ENCODE measurements at places on chromosomes 2 and 18.

DNA sequence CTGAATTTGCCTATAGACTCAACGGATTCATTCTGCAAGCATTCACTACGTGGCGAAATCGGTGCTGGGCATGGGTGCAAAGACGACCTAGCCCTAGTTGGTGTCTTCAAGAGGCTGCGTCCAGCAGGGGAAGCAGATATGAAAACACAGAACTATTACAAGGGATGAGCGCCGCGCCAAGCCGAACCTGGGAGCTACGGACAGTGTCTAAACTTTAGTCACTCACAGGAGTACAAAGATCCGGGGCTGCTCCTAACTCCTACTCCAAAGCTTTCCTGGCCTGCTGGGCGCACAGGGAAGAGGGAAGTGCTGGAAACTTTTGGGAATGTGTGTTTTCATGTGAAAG is 732 bp upstream of the ANXA4 start:
- peak; percentile 35 for DNase-seq

DNA sequence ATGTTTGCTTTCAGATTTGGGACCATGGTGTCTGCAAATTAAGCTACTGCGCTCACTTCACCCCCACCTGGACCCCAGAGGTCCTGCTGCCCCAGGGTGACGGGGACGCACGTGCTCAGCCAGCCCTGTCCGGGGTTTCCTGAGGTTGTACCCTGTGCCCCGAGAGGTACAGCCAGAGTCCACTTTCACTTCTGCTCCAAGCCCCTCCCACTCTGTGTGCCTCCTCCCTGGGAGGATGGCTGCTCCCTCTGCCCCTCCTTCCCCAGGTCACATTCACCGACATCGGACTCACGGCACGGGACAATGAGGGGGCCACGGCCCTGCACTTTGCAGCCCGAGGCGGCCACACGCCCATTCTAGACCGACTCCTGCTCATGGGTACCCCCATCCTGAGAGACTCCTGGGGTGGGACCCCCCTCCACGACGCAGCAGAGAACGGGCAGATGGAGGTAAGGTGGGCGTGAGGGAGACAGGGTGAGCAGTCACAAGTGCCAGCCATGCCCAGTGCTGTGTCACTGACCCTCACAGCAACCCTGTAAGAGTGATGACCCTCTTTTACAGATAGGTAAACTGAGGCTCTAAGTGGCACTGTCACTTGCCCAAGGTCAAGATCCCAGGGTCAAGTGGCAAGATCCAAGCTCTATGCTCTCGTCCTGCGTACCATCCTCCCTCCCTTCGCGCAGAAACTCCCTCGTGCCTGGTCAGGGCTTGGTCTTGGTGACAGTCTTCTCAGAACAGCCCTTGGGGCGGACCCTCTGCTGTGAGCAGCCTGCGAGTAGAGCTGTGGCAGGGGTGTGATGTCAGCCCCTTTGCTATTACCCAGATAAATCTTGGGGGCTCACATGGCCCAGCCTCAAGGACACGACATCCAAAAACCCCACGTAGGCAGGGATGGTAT is 7.6 kb downstream of the ESPNL start:
- no peak for DNase-seq

GRCh38 chr2:46053564-46053963 is 243.6 kb upstream of the EPAS1 start:
- no peak for DNase-seq

- DNase-seq = no peak
These were observed 21.5 kb downstream of the IL1RN start for GRCh38 chr2:113148606-113149552.

DNA sequence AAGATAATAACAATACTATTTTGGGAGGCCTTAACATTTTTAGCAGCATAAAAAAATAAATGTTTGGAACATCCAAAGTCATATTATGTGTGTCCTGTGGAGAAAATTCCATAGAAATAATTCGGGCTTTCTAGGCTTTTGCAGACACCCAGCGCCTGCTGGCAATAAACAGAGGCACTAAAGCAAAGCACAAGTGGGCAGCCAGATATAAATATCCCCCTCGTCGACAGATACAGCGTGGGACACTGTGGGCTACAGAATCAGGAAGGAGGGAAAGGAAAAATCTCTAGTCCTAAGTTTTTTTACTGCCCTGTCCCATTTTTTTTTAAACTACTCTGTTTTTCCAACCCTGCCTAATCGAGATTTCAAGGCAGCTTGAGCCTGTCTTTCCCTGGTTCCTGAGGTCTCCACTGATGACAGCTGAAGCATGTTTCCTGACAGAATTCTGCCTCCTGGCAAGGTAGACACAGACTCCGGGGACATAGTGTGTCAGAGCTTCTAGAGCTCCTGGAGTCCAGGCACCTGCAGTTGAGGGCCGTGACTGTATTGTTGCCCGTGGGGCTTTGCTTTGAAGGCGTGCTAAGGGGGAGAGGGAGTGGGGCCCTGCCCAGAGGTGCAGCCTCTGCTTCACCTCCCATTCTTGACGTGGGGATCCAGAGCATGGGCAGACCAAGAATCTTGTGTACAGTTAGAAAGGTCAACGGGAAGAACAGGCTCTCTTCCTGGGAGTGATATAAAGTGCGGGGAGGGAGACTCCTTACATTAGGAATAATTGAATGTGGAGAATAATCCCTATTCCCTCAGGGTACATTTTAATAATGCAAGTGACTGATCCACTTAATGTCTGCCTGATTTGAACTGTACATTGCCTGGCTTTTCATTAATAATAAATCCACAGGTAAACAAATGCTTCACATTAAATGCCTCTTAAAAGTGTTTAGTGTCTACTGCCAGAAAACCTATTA is 232.3 kb downstream of the DCC start:
- no peak for DNase-seq

GRCh38 chr2:229416116-229416694 is 145.1 kb upstream of the PID1 start:
- DNase-seq = no peak

- DNase-seq = no peak
These were observed 54.1 kb upstream of the MEX3C start for GRCh38 chr18:51251625-51252024.

DNA sequence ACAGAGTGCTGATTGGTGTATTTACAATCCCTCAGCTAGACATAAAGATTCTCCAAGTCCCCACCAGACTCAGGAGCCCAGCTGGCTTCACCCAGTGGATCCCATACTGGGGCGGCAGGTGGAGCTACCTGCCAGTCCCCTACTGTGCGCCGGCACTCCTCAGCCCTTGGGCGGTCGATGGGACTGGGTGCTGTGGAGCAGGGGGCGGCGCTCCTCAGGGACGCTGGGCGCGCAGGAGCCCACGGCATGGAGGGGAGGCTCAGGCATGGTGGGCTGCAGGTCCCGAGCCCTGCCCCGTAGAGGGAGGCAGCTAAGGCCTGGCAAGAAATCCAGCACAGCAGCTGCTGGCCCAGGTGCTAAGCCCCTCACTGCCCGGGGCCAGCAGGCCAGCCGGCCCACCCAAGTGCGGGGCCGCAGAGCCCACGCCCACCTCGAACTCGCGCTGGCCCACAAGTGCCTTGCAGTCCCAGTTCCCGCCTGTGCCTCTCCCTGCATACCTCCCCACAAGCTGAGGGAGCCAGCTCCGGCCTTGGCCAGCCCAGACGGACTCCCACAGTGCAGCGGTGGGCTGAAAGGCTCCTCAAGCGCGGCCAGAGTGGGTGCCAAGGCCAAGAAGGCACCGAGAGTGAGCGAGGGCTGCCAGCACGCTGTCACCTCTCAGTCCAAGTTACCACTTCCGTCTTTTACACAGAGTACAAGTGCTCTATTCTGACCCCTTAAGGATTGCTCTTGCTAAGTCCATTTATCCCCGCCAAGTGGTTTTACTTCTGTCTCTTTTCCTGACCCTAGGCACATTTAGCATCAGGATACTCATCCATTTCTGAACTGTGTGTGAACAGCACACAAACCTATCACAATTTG is 1.7 kb upstream of the RPE start:
- DNase-seq = no peak

DNA sequence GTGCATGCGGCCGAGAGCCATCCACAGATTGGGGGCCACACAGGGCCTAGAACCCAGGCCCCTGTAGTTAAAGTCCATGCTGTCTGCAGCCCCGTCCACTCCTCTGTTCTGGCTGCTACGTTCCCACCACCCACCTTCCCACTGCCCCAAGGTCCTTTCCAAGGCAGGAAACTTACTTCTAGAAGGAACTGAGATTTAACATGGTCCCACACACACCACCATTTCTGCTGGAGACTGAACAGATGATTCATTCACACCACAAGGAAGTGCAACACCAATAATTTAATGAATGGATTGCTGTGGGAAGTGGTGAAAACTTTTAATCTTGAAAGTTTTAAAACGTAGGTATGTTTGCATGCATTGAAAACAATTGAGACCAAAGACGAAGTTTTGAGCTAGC is 95.2 kb downstream of the LBH start:
- no peak for DNase-seq

GRCh38 chr18:74742573-74743243 is 145.0 kb downstream of the ZNF407 start:
- DNase-seq = no peak

DNA sequence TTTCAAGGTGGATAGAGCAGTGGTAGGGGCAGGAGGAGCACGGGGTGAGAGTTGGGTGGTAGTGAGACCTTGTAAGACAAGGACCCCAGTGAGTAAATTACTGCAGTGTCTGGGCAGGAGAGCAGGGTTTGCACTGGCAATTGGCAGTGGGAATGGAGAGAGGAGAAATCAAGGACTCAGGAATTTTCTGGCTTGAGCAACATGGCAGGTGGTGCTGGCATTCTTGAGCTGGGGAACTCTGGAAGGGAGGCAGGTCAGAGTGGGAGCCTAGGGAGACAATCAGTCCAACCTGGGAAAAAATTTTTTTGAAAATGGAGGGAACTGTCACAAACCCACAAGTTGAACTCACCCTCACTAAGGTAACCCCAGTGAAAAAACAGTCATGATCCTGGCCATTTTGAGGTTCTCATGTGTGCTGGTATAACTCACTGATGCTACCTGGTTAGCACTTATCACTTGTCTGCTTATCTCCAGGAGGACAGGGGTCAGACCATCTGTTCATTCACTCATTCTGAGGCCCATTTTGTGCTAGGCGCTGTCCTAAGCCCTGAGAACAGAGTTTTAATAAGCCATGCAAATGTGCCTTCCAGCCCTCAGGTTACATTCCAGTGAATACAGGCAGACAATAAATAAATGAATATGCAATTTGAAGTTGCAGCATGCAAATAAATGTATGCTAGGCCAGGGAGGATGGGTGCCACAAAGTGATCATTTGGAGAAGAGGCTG is 92.2 kb upstream of the SEC11C start:
- no peak for DNase-seq

DNA sequence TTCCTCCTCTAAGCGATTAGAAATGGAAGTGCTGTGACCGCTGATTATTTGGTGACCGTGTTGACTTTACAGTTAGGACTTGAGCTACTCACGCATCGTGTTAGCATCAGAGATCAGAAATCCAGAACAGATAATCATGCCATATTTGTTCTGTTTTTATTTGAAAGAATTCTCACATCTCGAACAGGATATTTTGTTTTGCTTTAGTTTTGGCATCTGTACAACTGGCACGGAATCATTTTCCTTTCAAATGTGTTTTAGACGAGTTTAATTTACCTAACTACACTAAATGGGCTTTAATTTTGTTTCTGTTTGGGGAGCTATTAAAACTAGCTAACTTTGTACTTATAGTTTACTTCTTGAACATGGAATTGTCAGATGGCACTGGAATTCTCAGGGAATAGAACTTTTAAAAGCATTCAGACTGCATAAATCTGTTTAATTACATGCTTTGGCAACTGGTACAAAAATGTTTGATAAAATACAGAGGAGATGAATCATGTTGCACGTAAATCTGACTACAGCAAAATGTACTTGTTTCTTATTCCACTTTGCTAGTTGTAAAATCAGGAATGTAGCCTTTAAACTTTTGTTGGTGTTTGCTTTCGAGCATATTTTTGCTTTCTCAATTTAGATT is 1.4 kb downstream of the ITPRID2 start:
- peak; percentile 31 for DNase-seq

DNA sequence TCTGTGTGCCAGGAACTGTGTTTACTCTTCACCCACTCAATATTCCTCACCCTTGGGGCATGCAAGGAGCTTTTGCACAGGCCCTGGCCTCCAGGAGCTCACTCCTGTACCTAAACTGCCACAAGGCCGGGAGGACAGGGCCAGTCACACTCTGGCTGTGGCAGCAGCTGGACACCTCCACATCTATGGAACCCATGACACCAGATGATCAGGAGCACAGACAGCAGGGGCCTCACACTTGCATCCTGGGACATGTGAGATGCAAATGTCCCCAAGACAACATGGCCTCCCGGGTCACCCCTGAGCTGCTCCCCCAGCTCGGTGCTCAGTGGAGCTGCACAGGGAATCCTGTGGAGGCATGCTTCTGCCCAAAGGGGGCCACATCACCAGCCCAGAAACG is 61.8 kb upstream of the SLC66A3 start:
- DNase-seq = no peak

GRCh38 chr18:31247574-31248199 is 70.3 kb upstream of the DSG1 start:
- DNase-seq = no peak

GRCh38 chr2:217826991-217827390 is 175.8 kb downstream of the TNS1 start:
- no peak for DNase-seq

GRCh38 chr18:45589356-45590035 is 25.8 kb upstream of the SLC14A2 start:
- peak; percentile 75 for DNase-seq

DNA sequence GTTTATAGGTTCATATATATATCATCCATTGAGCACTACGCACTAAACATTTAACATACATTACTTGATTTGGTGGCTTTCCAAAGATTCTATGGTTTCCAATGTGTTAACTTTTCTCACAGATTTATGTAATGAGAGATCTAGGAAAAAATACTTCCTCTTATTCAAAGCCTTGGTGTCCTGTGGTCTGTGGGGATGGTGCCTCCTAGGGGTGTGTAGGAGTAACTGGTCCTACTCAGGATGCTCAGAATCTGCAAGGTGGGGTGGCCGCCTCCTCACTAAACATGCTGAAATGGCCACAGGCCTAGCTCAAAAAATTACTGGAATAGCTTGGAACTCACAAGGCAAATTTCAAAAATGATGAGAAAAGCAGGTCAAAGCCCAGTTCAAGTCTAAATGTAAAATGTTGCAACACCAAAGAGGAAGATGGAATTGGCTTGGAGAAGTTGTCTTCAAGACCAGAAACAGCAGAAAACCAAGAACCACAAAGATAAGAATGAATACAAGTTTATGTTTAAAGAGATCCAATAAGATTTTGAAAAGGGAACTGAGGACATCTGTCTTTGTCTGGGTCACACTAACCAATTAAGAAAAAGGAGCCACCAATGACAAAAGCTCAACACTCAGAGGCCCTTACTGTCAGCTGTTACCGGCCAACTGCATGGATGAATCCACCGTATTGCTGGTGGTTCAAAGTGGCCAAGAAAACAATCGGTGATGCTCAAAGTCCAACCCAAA is 11.5 kb downstream of the GPR55 start:
- DNase-seq = no peak

DNA sequence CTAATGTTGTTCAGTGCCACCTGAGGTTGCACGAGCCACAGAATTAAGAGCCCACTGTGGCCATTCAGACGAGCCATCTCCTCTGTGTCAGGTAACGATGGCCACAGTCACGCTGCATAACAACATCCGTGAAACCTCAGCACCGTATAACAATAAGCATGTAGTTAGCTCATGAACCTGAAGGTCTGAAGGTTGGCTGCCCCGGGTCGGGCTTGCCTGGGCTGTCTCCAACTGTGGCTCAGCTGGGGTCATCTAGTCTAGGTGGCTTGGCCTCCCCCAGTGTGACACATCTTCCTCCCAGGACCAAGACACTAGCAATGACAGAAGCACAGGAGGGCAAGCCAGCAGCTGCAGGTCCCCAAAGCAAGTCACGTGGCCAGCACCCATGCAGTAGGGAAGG is 258.0 kb downstream of the GLI2 start:
- no peak for DNase-seq

Measured in HS-27A (cell line).